ENCODE measurements at places on chromosomes 12 and 14.

DNA sequence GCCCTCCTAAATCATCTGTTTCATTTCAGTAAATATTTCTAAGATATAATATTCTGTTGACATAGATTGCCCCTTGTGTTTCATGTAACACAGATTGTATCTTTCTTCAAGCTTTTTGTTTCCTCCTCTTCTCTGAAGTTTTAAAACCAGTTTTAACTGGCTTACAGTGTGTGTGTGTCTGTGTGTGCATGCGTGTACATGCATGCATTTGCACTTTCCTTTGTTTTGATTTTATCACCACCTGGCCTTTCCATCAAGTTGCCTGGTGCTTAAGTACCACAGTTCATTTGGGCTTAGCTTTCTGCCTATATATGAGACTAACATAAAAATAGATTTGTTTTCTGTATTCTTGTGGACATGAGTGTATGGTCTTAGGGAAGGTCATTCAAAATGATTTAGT lies 31.9 kb downstream of the ETNK1 start:
- DNase-seq = no peak

GRCh38 chr14:23528555-23528954 lies 23.0 kb downstream of the ZFHX2 start:
- DNase-seq = no peak

GRCh38 chr12:100247765-100248164 lies 19.1 kb downstream of the DEPDC4 start:
- no peak for DNase-seq

- DNase-seq = no peak
Measured at GRCh38 chr14:97273540-97273939, 476.4 kb downstream of the VRK1 start.

- DNase-seq = no peak
Measured at GRCh38 chr12:122839907-122840554, 4.8 kb downstream of the HIP1R start.

DNA sequence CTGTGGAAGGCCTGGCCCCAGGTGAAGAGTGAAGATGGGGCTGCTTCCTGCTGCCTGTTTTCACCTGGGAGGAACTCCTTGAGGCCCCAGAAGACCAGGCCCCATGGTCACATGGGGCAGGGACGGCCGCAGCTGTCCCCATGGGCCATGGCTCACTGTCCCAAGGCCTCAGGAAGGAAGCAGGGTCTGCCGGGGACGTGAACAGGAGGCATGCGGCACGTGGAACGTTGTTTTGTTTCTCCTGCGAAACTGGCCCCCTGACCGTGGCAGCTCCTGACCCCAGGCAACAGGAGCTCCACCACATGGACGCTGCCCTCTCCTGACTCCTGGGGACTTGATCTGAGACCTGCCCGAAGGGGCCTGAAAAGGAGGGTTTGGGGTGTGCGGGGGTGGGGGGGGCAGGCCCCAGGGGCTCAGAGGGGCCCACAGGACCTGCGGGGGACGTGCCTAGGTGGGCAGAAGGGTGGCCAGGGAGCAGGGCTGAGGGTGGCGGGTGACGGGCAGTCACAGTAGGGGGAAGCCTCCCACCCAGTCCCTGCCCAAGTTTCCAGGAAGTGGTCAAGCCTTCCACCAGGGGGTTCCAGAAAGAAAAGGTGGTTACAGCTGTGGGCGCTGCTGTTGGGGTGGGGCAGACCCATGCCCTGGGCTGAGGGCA lies 41.4 kb downstream of the LRCOL1 start:
- no peak for DNase-seq

DNA sequence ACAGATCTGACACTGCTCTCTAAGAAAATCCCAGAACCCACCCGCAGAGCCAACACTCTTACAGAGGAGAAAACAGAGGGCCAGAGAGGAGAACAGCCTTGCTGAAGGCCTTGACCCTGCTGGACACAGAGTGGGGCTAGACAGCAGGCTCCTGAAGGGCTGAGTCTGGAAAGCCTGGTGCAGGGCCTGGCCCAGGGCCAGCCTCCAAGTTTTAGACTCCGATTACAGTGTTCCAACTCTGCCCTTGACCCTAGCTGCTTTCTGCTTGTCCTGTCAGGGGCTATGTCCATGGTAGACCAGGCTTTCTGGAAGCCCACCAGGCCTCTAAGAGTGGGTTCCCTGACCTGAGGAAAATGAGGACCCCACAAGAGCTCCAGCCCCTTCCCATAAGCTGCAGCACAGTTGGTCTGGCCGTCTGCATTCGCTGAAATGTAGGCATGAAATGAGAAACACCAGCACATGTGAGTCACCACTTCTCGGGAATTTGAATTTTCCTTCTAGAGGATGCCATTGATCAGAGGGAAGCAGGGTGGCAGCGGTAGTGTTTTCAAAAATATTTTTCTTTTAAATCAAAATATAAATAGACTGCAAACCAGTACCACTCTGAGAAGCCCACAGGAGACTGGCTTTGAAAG lies 154.4 kb downstream of the CALM1 start:
- DNase-seq = no peak

GRCh38 chr12:90188857-90189256 lies 480.2 kb upstream of the ATP2B1 start:
- DNase-seq = no peak

GRCh38 chr12:92619026-92619425 lies 83.8 kb upstream of the PLEKHG7 start:
- DNase-seq = no peak

DNA sequence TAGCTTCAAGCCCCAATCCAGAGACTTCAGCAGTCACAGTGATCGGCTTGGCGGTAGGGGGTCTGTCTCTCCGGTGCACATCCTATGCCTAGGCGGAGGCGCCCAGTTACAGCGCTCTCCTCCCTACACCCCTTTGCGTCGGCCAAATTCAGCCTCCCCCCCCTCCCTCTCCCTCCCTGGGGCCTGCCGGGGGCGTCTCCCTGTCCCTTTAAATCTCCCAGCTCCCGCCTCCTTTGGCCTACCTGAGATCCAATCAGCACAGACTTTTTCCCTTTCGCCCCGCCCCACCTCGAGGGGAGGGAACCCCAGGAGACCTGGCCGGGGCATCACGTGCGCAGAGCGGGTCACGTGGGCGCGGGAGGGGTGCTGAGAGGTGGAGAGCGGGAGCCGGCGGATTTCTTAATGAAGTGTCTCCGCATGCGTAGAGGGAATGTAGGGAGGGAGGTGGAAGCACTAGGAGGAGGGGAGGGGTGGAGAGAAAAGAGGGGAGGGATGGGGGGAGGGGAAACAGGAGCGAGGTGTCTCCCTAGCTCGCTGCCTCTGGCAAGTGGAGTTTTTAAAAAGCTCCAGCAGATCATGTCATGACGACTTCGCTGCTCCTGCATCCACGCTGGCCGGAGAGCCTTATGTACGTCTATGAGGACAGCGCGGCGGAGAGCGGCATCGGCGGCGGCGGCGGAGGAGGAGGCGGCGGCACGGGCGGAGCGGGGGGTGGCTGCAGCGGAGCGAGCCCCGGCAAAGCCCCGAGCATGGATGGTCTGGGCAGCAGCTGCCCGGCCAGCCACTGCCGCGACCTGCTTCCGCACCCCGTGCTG lies at the start of gene HOXC13:
Gene HOXC13, plus strand, starts transcription at position 506 of the 815 bp plus-strand sequence. Its CDS starts 76 bp downstream, at position 582.
- no peak for DNase-seq

- DNase-seq = no peak
Measured at GRCh38 chr12:1189163-1189562, 198.1 kb downstream of the ERC1 start.

GRCh38 chr12:4562034-4562657 lies at the start of gene DYRK4:
Gene DYRK4 (plus strand): TSS chr12:4562208. CDS start chr12:4562246, 38 bp downstream.
- no peak for DNase-seq

- no peak for DNase-seq
Measured at GRCh38 chr12:110927546-110927945, 7.2 kb upstream of the MYL2 start.

DNA sequence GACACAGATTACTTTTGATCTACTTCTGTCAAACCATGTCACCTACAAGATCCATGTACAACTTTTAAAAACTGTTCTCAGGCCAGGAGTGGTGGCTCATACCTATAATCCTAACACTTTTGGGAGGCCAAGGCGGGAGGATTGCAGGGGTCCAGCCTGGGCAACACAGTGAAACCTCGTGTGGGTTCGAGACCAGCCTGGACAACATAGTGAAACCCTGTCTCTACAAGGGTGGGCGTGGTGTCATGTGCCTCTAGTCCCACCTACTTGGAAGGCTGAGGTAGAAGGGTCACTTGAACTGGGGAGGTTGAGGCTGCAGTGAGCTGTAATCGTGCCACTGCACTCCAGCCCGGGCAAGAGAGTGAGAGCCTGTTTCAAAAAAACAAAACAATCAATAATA lies 5.7 kb downstream of the WDR20 start:
- no peak for DNase-seq

- no peak for DNase-seq
Measured at GRCh38 chr14:59362513-59362912, 102.7 kb downstream of the GPR135 start.

DNA sequence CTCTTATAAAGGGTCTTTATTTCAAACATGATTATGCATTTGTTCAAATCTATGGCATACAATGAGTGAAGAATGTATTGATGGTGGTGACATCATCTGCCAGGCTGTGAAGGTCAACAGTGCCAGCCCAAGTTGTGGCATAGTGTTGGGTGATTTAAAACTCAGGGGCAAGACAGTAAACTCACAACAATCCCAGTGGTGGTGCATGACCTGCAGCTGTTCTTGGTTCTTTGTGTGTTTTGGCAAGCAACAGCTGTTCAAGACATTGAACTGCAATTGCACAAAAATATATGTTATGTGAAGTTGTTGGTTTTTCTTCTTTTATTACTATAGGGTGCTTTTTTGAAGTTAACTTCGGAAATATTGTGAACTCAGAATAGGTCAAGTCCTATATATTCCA lies 851.6 kb downstream of the NRXN3 start:
- DNase-seq = no peak

- DNase-seq = no peak
Measured at GRCh38 chr14:75523771-75524171, 1.5 kb downstream of the BATF start.

- DNase-seq = no peak
Measured at GRCh38 chr12:72276181-72276805, 4.1 kb downstream of the TRHDE start.
